ENCODE measurements at places on chromosomes 1 and 21.

DNA sequence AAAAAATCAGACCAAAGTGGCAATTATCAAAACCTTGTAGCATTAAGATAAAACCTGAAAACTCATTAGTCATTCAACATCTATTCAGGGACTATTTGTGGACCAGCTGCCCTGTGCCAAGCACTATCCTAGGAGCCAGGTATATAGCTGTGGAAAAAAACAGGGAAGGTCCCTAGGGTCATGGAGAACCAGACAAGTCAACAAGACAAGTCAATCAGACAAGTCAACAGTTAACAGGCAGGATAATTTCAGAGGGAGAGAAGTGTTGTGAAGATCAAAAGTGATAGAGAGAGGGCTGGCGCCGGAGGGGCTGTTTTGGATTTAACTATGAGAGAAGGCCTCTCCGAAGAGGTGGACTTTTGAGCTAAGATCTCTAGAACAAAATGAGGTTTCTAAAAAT, 3.3 kb upstream of the ATP1A4 start:
- no peak for DNase-seq

DNA sequence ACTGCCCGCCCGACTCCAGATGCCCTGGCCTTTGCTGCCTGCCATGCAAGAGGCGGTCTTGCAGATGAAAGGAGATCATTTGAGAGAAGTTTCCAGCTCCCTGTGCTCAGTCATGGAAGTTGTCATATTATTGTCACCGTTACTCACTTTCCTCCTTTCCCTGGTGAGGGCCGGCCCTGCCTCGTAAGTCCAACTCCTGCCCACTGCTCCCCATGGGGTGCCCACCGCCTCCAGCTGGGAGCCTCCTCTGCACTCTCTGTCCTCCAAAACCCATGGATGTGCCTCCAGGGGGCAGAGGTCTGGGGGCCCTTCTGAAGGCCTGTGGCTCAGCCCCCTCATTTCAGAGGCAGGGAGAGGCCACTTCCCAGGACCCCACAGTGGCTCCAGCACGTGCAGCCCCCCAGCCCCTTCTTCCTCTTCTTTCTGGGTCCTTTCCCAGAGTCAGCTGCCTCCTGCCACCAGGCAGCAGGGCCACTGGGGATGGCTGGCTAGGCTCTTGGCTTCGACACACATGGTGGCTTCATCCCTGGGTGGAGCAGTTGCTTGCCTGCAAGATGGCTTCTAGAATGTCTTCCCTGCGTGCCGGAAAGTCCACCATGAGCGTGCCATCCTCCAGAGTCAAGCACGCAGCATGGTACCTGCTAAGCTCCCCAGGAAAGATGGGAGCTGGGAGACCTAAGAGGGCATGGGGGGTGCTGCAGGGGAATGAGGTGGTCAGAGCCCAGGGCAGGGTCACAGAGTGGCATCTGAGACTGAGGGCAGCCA, 97.9 kb upstream of the RUNX3 start:
- DNase-seq = no peak

GRCh38 chr1:29223521-29223920, 7.2 kb downstream of the MECR start:
- DNase-seq = no peak

DNA sequence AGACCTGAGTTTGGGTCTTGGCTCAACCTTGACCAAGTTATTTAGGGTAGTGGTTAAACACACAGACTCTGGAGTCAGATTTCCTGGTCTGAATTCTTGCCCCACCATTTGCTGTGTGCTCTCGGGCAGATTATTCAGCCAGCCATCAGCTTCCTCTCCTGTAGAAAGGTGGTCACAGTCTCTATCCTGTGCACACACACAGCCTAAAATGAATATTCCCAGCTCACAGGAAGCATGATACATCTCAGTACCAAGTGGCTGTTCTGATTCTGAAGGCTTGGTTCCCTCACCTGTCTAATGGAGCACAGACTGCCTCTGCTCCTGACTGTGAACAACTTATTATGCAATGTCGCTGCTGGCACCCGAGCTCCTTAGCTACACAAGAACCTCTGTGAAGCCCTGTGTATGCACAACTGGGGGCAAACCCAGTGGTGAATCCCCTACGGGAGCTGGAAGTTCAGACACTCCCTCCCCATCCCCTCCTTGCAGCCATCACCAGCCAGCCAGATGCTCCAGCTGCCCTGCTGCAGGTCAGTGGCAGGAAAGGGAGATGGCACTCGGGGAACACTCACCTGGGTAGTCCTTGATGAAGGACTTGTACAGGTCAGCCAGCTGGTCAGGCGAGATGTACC, 13.7 kb downstream of the ENO1 start:
- DNase-seq = no peak

DNA sequence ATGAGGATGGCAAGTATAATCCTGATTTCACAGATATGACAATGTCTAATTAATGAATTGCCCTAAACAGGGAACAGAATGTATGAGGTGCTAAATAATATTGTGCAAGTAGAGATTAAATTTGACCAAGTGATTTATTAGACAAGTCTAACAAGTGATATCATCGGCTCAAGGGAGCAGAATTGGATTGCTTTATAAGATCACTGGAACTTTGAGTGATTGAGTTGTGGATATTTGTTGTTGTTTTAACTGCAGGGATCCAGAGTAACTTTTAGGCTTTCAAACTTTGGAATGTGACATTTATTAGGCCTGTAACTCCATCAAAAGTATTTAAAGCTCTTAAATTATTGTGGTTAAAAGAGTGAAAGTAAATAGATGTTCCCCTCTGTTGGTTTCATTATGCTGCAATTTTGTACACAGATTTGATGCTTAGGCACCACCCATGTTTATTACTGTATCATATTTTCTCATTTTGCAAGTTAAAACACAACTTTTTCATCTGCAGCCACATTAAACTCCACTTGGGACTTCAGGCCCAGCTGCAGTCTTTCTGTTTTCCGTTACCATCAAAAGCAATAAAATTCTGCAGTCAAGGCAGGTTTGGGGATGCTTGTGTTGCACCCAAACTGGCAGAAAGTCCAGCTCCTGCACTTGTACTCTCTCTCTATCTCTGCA, 206.6 kb downstream of the HLX start:
- DNase-seq = no peak

DNA sequence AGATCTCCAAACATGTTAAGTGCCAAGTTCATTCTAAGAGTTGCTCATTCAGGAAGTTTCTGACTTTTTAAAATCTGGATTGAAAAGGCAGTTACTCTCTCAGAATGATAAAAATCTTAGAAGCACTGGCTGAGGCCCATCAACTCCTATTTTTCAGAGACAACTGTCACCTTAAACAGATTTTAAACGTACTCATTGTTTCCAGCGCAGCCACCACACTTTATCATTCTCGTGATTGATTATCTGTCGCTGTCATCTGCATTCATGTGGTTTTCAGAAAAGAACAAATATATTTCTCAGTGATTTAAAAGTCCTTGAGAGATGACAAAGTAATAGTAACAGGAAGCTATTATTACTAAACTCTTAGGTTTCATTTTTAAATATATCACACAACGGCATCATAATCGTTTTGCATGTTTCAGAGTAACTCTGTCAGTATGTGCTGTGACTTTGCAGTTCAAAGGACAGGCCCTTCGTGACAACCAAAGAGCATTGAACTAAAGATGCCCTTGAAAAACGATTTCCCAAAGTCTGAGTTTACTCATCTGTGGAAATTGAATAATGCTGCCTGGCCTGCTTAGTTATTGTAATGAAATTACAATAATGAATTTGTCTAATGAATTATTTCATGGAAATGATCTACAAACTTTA, 14.9 kb upstream of the KCNK1 start:
- DNase-seq = peak; percentile 41

Data from fibroblast of the aortic adventitia (primary cell).